ENCODE measurements at places on chromosomes 7 and 10.

- no peaks in the 10 kb centered on the region for H3K4me1 ChIP-seq
- H3K27me3 ChIP-seq, result no peaks in the 10 kb centered on the region
- H3K4me3 ChIP-seq, result no peak overlapping the region
- no peak overlapping the region for H3K27ac ChIP-seq
- no peaks in the 10 kb centered on the region for H3K36me3 ChIP-seq
Measured at GRCh38 chr7:144049491-144049890, 743 bp downstream of the OR2A5 start.

DNA sequence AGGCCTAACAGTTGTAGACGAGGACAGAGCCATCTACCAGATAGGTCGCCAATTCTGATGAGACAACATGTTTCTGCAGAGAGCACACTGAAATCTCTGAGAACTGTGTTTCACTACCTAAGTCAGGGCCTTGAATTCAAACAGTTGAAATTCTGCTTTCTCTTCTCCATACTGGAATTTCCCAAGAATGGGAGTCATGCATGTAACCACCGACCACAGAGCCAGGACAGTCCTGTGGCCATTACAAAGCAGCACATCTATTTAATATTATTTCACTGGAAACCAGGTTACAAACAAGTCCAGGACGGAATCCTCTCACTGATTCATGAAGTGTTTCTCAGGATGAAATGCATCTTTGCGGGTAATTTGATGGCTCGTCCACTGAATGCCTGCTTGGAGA is 62.0 kb upstream of the ST8SIA6 start:
- H3K27me3 ChIP-seq, result no peaks in the 10 kb centered on the region
- H3K27ac ChIP-seq, result no peak overlapping the region
- H3K4me1 ChIP-seq, result no peaks in the 10 kb centered on the region
- H3K36me3 ChIP-seq, result no peaks in the 10 kb centered on the region

GRCh38 chr10:24278176-24278889 is 69.4 kb downstream of the KIAA1217 start:
- no peaks in the 10 kb centered on the region for H3K27me3 ChIP-seq
- H3K4me1 ChIP-seq, result no peaks in the 10 kb centered on the region
- DNase-seq, result no peak
- no peaks in the 10 kb centered on the region for H3K36me3 ChIP-seq

GRCh38 chr7:139299296-139299695 is 41.8 kb upstream of the FMC1 start:
- no peak for DNase-seq
- peaks cover 11% of the 10 kb centered on the region for H3K36me3 ChIP-seq
- H3K27me3 ChIP-seq, result no peaks in the 10 kb centered on the region
- no peaks in the 10 kb centered on the region for H3K4me1 ChIP-seq
- no peak overlapping the region for H3K4me3 ChIP-seq

DNA sequence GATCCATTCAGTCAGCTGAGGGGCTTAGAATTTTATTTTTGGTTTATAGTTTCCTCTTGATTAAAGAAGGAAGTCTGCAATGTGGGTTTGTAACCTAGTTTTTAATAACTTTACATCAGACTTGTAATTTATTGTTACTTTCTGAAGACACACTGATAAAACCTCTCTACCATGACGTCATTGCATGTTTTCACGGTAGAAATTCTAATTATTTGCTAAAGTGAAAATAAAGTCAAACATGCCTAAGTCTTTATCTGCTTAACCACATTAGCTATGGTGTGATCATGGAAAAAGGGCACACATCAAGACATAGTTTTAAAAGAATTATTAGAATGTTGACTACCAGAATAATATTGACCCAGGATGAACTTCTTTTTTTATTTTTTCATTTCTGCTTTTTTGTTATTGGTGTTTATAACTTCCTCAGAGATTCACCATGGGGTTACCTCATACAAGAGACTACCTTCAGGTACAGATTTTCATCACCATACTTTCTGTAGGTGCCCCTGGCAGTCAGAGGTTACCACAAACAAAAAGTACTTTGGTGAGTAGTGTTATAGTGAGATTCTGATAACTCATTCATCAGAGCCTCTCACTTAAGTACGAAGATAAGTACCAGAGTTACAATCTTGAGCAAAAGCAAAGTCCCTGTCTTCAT is 7.0 kb upstream of the PANK1 start:
- H3K36me3 ChIP-seq, result no peaks in the 10 kb centered on the region
- H3K27ac ChIP-seq, result no peak overlapping the region
- no peak for DNase-seq
- H3K27me3 ChIP-seq, result no peaks in the 10 kb centered on the region

DNA sequence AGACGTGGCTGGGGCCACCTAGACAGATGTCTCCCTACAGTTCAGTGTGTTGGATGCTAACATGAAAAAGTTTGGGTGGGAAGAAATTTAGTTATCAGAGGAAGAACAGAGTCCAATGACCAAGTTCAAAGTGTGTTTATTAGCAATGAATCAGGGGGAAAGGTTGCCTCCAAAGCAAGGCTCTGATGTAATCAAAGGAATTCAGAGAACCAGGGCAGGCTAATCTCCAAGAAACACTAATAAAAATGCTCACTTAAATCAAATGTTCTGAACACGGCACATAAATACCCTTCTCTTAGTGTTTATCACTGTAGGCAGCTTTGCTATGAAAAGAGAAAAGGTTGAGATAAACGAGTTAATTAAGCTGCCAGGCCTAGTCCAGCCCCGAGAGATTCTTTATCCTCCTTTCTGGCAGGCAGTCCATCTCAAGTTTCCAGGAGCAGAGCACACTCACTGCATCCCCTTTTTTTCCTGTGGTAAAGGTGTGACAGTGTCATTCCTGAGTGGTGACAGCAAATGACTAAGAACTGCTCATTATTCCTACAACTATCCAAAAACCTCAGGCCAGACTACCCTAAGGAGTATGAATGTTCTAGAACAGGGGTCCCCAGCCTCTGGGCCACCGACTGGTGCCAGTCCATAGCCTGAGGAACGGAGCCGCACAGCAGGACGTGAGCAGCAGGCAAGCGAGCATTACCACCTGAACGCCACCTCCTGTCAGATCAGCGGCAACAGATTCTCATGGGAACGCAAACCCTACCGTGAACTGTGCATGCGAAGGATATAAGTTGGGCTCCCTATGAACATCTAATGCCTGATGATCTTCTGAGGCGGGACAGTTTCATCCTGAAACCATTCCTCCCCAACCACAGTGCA is 66.9 kb upstream of the FHIP2A start:
- no peak overlapping the region for H3K27ac ChIP-seq
- H3K27me3 ChIP-seq, result no peaks in the 10 kb centered on the region
- no peaks in the 10 kb centered on the region for H3K36me3 ChIP-seq
- peaks cover 5% of the 10 kb centered on the region for H3K4me1 ChIP-seq
- H3K4me3 ChIP-seq, result no peak overlapping the region
- no peak for DNase-seq

DNA sequence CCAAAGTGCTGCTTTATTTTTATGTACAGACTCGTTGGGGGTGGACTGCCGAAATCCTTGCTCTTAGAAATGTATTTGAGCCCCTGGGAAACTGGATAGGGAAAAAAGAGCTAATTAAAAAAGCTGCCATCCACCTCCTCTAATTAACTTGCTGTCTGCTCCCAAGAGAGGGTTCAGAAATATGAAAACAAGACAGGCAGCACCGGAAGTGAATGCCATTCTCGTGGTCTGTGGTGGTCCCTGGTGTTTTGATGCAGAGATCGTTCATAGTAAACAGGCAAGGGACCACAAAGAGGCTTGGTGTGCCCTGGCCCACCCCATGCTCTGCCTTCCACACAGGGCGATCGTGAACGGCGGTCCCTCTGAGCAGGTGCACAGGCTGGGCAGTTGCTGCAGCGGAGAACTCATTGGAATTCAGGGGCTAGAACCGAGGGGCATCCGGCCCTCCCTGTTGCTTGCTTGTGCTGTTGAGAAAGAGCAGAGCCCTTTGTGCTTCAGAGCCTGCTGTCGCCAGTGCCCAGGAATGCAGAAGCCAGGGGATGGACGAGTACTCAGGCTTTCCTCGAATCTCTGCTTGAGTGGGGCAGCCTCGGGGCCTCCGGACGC is 79.1 kb upstream of the BTBD16 start:
- H3K4me3 ChIP-seq, result peak overlapping the region; percentile 24
- peak overlapping the region; percentile 64 for H3K27ac ChIP-seq
- peaks cover 15% of the 10 kb centered on the region for H3K36me3 ChIP-seq
- DNase-seq, result peak; percentile 51
- peaks cover 62% of the 10 kb centered on the region for H3K4me1 ChIP-seq
- H3K27me3 ChIP-seq, result no peaks in the 10 kb centered on the region

DNA sequence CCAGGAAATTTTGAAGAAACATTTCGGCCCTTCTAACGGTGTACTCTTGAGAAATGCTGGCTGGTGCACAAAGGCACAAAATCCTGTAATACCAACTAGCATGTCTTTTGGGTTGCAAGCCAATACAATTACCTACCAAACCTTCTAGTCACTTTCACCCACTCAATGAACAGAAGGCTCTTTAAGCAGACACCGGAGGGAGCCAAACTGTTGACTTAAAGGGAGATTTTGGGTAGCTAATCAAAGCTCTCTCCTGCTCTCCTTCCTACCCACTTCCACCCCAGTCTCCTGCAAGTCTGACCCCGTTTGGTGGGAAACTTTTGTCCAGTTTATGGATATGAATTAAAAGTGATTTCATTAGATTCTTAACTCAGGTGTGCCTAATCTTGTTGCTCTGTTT is 24.0 kb downstream of the GRM3 start:
- H3K27me3 ChIP-seq, result no peaks in the 10 kb centered on the region
- H3K4me3 ChIP-seq, result no peak overlapping the region
- no peak overlapping the region for H3K27ac ChIP-seq
- no peak for DNase-seq

DNA sequence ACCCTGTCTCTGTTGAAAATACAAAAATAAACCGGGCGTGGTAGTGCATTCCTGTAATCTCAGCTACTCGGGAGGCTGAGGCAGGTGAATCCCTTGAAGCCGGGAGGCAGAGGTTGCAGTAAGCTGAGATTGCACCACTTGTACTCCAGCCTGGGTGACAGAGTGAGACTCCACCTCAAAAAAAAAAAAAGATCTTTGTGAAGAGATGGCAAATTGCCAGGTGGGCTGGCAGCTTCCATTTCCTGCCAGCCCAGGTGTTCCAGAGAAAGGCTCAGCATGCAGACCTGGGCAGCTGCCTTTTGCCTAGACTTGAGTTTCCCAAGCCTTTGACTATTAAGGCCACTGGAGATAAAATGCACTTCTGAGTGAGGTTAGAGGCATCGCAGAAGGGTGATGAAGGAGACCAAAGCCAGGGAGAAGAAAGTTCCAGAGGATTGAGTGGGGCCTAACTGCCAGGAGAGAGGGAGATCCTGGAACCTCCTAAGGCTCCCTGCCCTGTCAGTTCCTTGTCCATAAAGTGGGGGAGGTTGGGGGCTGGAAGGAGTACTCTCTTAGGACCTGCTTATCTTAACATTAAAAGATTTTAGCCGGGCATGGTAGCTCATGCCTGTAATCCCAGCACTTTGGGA is 10.0 kb upstream of the DDIT4 start:
- no peak for DNase-seq
- no peaks in the 10 kb centered on the region for H3K27me3 ChIP-seq
- no peaks in the 10 kb centered on the region for H3K36me3 ChIP-seq

DNA sequence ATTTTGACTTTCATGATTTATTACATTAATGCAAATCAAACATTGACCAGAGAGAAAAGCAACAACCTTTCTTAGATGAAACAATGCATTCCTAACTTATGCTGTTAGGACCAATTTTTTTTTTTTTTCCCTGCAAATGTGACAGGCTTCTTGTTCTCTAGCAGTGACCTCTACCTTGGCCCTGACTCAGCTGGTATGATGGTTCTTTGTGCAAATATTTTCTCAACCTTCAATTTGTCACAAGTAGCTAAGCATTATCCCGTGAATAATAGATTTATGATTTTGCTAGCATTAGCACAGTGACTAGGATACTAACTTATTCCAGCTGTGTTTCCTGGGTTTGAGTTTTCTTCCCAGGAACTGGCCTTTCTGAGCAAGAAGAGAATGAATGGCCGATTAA is 64.9 kb downstream of the PPP1R9A start:
- no peaks in the 10 kb centered on the region for H3K36me3 ChIP-seq
- no peaks in the 10 kb centered on the region for H3K27me3 ChIP-seq
- H3K4me3 ChIP-seq, result no peak overlapping the region
- no peak for DNase-seq

DNA sequence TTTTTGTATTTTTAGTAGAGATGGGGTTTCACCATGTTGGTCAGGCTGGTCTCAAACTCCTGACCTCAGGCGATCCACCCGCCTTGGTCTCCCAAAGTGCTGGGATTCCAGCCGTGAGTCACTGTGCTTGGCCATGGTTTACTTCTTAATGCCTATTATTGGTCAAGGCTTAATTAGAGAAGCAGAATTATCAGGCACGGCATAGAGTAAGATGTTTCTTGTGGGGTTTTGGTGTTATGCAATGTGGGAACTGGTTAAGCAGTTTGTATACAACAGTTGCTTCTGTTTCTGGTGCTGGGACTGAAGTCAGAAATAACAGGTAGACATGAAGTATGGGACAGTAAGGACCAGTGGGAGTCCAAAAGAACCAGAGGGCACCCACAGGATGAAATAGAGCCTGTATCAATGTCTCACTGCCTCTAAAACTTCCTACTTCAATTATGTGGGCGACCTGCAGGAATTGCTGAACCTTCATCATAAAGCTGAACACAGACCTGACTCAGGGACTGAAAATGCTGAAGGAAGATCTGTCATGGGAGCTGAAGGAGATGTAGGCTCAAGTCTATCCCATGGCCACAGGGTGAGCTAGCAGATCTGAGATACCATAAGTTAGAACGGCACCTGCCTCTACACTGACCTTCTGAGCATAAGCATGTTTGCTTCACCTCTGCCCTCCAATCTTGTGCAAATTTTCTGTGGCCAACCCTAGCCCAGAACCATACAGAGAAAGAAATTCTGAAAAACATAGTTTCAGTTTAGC is 38.3 kb upstream of the VCL start:
- no peaks in the 10 kb centered on the region for H3K36me3 ChIP-seq
- no peak for DNase-seq
- no peaks in the 10 kb centered on the region for H3K27me3 ChIP-seq
- no peak overlapping the region for H3K4me3 ChIP-seq

- H3K4me3 ChIP-seq, result no peak overlapping the region
- H3K27ac ChIP-seq, result no peak overlapping the region
- H3K27me3 ChIP-seq, result no peaks in the 10 kb centered on the region
Measured at GRCh38 chr10:63935705-63936104, 414.5 kb downstream of the REEP3 start.

GRCh38 chr10:88181902-88182600 is 318.6 kb downstream of the PTEN start:
- H3K27me3 ChIP-seq, result no peaks in the 10 kb centered on the region
- H3K4me1 ChIP-seq, result no peaks in the 10 kb centered on the region
- H3K27ac ChIP-seq, result peak overlapping the region; percentile 48
- no peaks in the 10 kb centered on the region for H3K36me3 ChIP-seq
- DNase-seq, result no peak

- H3K27ac ChIP-seq, result no peak overlapping the region
- no peak overlapping the region for H3K4me3 ChIP-seq
- no peak for DNase-seq
- peaks cover 33% of the 10 kb centered on the region for H3K4me1 ChIP-seq
- H3K36me3 ChIP-seq, result no peaks in the 10 kb centered on the region
- peaks cover 95% of the 10 kb centered on the region for H3K27me3 ChIP-seq
Measured at GRCh38 chr7:27200761-27201579, 1.1 kb upstream of the HOXA13 start.

GRCh38 chr10:29883231-29883630 is 176.2 kb downstream of the JCAD start:
- no peak overlapping the region for H3K27ac ChIP-seq
- no peak for DNase-seq
- H3K4me1 ChIP-seq, result peaks cover 7% of the 10 kb centered on the region
- H3K4me3 ChIP-seq, result no peak overlapping the region

GRCh38 chr10:114697061-114697598 is 39.1 kb upstream of the ABLIM1 start:
- no peak for DNase-seq
- no peaks in the 10 kb centered on the region for H3K36me3 ChIP-seq
- no peak overlapping the region for H3K27ac ChIP-seq
- H3K4me1 ChIP-seq, result peaks cover 9% of the 10 kb centered on the region
- H3K4me3 ChIP-seq, result no peak overlapping the region

- no peaks in the 10 kb centered on the region for H3K27me3 ChIP-seq
- H3K27ac ChIP-seq, result no peak overlapping the region
- no peak overlapping the region for H3K4me3 ChIP-seq
Measured at GRCh38 chr10:88787463-88787862, 15.1 kb upstream of the LIPM start.
